ENCODE measurements at places on chromosomes 3 and 15.

GRCh38 chr3:153624310-153625030 lies 462.4 kb downstream of the RAP2B start:
- DNase-seq = no peak

- peak; percentile 85 for DNase-seq
These were observed 203.8 kb downstream of the UACA start for GRCh38 chr15:70559265-70560239.

GRCh38 chr15:55742498-55742926 lies 440 bp downstream of the PRTG start:
- peak; percentile 25 for DNase-seq

DNA sequence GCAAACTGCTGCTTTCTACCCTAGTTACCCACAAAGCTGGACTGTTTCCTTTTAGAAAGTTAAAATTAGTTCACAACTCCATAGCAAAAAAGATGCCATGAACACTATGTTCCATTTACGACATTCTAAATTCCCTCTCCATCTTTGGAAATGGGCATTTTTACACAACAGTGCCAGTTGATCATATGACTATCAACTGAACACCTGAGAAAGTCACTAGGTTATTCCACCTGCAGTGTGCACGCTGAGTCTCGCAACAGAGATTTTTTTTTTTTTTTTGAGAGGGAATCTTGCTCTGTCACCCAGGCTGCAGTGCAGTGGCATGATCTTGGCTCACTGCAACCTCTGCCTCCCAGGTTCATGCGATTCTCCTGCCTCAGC lies 120.3 kb downstream of the SNRK start:
- no peak for DNase-seq

DNA sequence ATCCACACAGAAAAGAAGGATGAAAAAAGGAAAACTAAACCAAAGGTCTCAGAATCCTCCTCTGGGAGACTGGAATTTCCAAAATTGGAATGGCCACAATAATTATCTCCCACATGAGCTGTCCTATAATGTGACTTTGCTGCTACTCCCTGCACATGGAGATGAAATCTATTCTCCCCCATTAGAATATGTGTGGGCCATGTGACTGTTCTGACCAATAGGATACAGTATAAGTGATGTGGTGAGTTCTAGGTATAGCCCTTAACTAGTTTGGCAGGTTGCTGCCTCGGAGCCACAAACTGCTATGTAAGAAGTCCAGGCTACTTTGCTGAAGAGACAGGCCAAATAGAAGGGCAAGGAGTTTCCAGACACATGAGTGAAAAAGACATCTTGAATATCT lies 5.2 kb downstream of the TRIM59 start:
- DNase-seq = no peak

- peak; percentile 41 for DNase-seq
These were observed 26.8 kb upstream of the CSTA start for GRCh38 chr3:122298239-122298638.

GRCh38 chr3:64141476-64141875 lies 83.8 kb downstream of the PRICKLE2 start:
- no peak for DNase-seq

DNA sequence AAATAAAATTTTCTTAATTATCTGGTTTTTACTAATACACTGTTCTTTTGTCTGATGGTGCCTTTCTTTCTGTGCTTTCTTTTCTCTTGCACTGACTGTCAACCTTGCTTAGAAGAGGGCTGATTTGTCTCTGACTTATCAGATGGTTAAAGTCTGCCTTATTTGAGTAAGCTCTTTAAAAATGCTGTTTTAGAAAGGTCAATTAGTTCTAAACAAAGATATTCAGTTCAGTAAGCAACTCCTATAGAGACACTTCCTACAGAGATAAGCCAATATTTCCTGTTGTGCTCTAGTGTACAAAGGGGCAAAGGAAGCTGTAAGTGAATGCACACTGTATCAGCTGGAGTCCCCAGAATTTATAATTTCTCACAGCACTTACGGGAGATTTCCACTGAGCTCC lies 153.4 kb upstream of the TSPAN3 start:
- DNase-seq = no peak

DNA sequence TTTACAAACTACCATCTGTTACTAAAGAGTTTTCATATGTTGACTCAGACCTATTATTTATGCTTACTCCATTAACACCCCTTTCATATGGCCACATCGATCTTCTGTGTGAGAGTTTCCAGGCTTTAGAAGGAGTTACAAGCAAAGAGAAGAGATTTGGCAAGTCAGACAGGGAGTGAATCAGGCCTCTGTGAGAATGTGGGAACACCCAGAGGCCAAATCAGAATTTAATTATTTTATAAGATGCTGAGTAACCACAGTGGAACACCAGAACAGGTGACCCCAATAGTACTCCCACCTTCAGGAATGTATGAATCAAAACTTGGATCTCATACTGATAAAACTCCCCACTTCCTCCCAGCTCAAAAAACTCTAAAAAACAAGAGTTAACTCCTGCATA lies 42.0 kb downstream of the IFT57 start:
- no peak for DNase-seq

- no peak for DNase-seq
These were observed 15.0 kb upstream of the BNC1 start for GRCh38 chr15:83299462-83299861.

DNA sequence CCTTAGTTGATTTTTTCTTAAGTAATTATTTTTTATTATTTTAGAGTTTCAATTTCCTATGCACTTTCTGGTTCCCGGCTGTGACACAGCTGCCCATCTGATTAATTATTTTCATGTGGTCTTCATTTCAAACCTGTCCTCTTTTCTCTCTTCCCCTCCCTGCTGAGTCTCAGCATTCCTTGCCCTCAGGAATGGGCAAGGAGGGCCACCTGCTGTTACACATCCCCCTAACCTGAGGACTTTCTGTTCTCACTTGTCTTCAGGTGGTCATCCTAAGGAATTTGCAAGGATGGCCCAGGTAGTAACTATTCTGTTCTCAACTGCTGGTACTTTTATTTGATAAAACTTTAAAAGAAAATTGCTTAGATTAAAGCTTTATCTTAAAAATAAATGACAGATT lies 545.0 kb downstream of the OTOL1 start:
- DNase-seq = no peak

DNA sequence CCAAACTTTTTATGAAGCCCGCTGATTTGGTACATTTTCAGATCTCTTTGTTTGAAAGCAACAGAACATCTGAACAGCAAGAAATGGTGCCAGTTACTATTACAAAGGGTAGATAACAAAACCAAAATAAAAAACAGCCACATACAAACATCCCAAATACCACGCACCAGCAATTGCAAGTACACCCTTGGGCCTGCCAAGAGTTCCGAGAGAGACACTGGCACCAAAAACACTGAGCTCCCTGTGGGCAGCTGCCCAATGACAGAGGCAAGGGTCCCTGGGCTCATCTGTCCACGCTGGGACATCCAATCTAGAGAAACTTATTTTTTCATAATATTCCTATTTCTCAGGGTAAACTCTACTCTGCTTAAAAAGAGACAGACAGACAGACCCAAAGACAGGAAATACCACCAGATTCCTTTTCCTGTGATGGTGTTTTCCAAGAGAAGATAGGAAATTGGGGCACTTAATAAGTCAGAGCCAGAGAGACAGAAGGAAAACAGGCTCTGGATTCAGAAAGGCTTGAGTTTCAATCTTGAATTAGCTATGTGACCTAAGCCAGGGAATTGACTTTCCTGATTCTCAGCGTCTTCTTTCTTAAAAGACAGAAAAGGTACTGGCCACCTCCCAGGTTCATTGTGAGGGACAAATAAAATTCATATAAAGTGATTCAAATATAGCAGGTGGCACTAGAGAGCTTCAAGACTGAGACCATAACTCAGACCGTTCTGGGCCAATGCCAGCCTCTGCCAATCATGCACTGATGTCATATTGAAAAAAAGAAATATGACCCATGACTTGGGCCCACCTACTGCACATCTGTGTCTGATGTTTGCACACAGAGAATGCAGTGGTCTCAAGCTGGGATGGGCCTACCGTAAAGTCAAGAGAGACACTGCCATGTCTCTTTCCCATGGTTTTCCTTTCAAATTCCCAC lies 61.3 kb downstream of the FOXP1 start:
- DNase-seq = no peak

GRCh38 chr3:43218156-43218555 lies 68.2 kb upstream of the SNRK start:
- no peak for DNase-seq

GRCh38 chr3:106691476-106691875 lies 685.8 kb upstream of the CCDC54 start:
- DNase-seq = no peak

GRCh38 chr15:58875343-58875742 lies 58.1 kb downstream of the SLTM start:
- DNase-seq = no peak

GRCh38 chr15:38768970-38769369 lies 204.4 kb upstream of the RASGRP1 start:
- DNase-seq = no peak
